Activated naive CD8-positive, alpha-beta T cell treated with anti-CD3 and anti-CD28 coated beads for 36 hours (primary cell): ENCODE measurements at places on chromosomes 6 and 20. TPM values are rescaled to one million over a fixed set of nuclear protein-coding genes. Genes with fewer than 3 reads are reported as not detected.

DNA sequence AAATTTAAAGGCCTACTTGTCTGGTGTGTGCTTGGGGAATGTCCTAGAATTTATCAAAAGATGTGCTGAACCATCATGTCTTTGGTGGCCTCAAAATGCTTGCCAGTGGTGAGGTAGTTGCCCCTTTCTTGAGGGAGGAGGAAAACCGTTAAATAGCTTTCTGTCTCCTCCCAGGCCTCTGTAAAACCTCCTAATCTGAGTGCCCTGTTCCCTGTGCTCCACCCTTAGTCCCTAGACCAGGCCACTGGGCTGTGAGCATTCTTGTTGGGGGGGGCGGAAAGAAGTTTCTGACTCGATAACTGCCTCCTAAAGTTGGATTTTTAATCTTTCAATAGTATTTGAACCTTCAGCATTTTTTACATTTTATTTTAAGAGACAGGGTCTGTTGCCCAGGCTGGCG lies 23.1 kb downstream of the JARID2 start:
- DNase-seq = no peak
- H3K27me3 ChIP-seq = no peaks in the 10 kb centered on the region

GRCh38 chr6:112203577-112204349 lies 50.6 kb downstream of the LAMA4 start:
- no peaks in the 10 kb centered on the region for H3K4me1 ChIP-seq
- DNase-seq = no peak
- no peaks in the 10 kb centered on the region for H3K36me3 ChIP-seq
- H3K27me3 ChIP-seq = peaks cover 26% of the 10 kb centered on the region
- H3K27ac ChIP-seq = no peak overlapping the region

DOK5 gene
- 4.1 TPM for total RNA-seq

KHDRBS2 gene
- total RNA-seq = not detected

DNA sequence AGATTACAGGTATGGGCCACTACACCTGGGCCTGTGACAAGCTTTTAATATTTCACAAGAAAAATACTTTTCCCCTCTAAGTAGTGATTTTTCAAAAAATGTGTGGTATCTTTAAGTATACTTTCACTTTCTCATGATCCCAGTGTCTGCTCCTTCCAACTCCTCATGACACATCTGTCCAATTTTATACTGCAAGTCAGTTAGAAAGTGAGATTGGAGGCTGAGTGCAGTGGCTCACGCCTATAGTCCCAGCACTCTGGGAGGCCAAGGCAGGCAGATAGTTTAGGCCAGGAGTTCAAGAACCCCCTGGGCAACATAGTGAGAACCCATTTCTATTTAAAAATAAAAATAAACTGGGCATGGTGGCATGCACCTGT lies 20.2 kb downstream of the PIM1 start:
- peaks cover 61% of the 10 kb centered on the region for H3K4me1 ChIP-seq
- no peak for DNase-seq
- peak overlapping the region; percentile 79 for H3K27ac ChIP-seq
- H3K36me3 ChIP-seq = peaks cover 13% of the 10 kb centered on the region

CDKAL1 gene
- 22.6 TPM for total RNA-seq

GRCh38 chr6:150999576-150999975 lies 134.1 kb downstream of the MTHFD1L start:
- no peak overlapping the region for H3K4me3 ChIP-seq
- no peaks in the 10 kb centered on the region for H3K27me3 ChIP-seq
- DNase-seq = no peak
- no peaks in the 10 kb centered on the region for H3K4me1 ChIP-seq
- peaks cover 21% of the 10 kb centered on the region for H3K36me3 ChIP-seq
- no peak overlapping the region for H3K27ac ChIP-seq

ZBTB2 gene
- 26.8 TPM for total RNA-seq

CST4 gene
- not detected for total RNA-seq

- no peak overlapping the region for H3K4me3 ChIP-seq
- peaks cover 5% of the 10 kb centered on the region for H3K36me3 ChIP-seq
Measured at GRCh38 chr6:157651731-157652490, 171.1 kb upstream of the SNX9 start.

DNA sequence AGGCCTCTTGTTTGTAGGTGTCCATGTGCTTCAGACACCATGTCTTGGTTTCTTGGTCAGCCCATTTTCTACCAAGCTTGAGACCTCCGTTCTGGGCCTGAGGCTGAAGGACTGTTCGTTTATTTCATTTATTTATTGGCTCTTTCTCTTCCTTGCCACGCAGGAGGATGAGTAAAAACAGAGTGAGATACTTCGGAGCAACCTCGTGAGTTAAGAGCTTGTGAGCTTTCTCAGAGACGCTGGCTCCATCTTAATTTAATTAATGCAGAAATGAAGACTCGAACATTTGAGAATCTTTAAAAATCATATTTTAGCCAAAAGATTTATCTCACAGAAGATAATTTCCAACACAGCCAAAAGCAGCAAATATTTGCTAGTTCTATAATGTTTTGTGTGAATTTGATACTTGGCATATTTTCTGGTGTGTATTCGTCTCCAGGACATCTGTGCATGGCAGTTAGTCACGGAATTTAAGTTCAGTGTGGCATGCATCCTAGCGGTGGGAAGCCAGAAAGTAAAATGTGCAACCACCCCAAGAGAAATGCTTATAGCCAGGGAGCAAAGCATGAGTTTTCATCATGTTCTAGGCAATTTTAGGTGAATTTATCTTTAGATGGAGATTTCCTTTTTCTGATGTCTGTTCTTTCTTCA lies 76.0 kb downstream of the THBS2 start:
- no peak overlapping the region for H3K4me3 ChIP-seq
- H3K27me3 ChIP-seq = peaks cover 7% of the 10 kb centered on the region
- H3K4me1 ChIP-seq = no peaks in the 10 kb centered on the region
- no peak for DNase-seq

DNA sequence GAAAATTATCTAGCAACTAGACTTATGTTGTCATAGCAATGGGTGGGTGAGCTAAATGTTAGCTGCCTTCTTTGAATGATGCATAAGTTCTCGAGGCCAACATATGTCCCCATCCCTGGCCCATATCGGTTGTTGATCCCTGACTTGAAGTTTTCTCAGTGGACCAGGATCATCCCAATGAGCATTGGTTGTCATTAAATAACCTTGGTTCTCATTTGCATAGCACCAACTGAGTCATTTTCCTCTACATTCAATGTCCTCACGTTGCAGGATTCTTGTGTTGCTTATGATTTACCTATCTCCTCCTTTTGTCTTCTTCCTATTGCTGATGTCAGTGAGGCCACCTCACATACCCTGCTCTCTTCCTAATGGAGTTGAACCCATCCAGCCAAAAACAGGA lies 12.1 kb upstream of the AHCY start:
- no peaks in the 10 kb centered on the region for H3K36me3 ChIP-seq
- peaks cover 26% of the 10 kb centered on the region for H3K27me3 ChIP-seq
- H3K4me1 ChIP-seq = peaks cover 9% of the 10 kb centered on the region
- no peak overlapping the region for H3K27ac ChIP-seq
- H3K4me3 ChIP-seq = no peak overlapping the region
- DNase-seq = no peak

DNA sequence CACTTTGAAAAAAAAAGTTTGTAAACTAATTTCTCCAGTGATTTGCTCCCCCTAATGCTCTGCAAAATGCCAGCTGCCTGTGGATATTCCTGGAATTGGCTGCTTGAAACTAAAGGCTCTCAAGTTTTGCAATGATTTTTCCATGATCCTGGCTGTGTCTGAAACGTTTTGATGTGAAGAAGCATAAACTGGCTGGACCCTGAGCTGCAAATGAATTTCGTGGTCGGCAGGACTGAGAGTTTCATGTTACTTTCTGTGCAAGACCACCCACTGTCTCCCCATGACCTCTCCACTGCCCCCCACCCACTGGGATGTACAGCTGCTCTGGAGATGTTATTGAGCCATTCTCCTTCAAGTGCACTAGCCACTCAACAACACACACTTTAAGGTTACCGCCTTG lies 171.3 kb upstream of the SSTR4 start:
- H3K36me3 ChIP-seq = no peaks in the 10 kb centered on the region
- no peak overlapping the region for H3K27ac ChIP-seq
- no peak for DNase-seq
- H3K27me3 ChIP-seq = no peaks in the 10 kb centered on the region

GRCh38 chr6:100724696-100725095 lies 156.4 kb downstream of the ASCC3 start:
- no peak overlapping the region for H3K4me3 ChIP-seq
- H3K27ac ChIP-seq = peak overlapping the region; percentile 6
- peaks cover 15% of the 10 kb centered on the region for H3K4me1 ChIP-seq

FOXS1 gene
- not detected for total RNA-seq

HUS1B gene
- 1.0 TPM for total RNA-seq

DNA sequence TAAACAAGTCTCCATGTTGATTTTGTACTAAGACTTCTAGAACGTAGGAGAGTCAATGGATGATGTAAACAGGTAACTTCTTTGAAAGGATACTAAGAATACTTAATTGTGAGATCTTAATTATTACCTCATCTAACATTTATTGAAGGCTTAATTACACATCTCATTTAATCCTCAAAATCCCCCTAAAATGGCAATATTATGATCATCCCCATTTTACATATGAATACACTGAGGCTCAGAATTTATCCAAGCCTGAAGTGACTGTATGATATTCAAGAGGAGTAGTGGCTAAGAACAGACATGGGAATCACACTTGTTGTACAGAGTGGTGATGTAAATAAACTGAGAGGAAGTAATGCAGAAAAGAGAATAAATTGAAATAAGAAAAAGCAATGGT lies 22.9 kb downstream of the NOL7 start:
- DNase-seq = no peak
- no peaks in the 10 kb centered on the region for H3K27me3 ChIP-seq
- H3K36me3 ChIP-seq = peaks cover 43% of the 10 kb centered on the region
- H3K4me1 ChIP-seq = peaks cover 39% of the 10 kb centered on the region
- peak overlapping the region; percentile 61 for H3K27ac ChIP-seq
- H3K4me3 ChIP-seq = no peak overlapping the region

GRCh38 chr20:5596401-5597193 lies 153.6 kb upstream of the SHLD1 start:
- no peak for DNase-seq
- peak overlapping the region; percentile 42 for H3K27ac ChIP-seq
- peaks cover 34% of the 10 kb centered on the region for H3K36me3 ChIP-seq
- H3K4me1 ChIP-seq = peaks cover 57% of the 10 kb centered on the region

DNA sequence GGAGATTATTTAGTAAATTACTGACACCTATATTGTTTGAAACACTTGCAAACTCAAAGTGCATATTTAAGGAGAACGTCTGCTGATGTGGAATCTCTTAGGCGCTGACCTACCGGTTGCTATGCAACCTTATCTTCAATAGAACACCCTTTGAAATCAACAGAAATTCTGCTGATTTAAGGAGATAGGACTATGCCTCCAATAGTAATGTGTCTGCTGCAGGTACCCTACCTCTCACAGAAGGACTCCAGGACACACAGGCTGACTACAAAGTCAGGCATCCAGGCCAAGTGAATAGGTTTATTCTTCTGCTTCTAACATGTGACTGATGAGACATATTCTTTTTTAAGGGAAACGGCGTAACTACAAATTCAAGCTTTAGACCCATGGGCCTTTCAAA lies 311.7 kb downstream of the CBLN4 start:
- H3K27me3 ChIP-seq = no peaks in the 10 kb centered on the region
- no peak overlapping the region for H3K4me3 ChIP-seq
- H3K36me3 ChIP-seq = no peaks in the 10 kb centered on the region
- DNase-seq = no peak

RRAGD gene
- total RNA-seq = 16.0 TPM

GRCh38 chr20:38895098-38895949 lies 30.9 kb upstream of the FAM83D start:
- H3K4me1 ChIP-seq = peaks cover 25% of the 10 kb centered on the region
- H3K4me3 ChIP-seq = no peak overlapping the region
- no peak overlapping the region for H3K27ac ChIP-seq
- DNase-seq = no peak
- no peaks in the 10 kb centered on the region for H3K27me3 ChIP-seq
- H3K36me3 ChIP-seq = peaks cover 20% of the 10 kb centered on the region

- peaks cover 53% of the 10 kb centered on the region for H3K4me1 ChIP-seq
- no peak overlapping the region for H3K27ac ChIP-seq
- peaks cover 93% of the 10 kb centered on the region for H3K27me3 ChIP-seq
- DNase-seq = peak; percentile 52
Measured at GRCh38 chr20:46010491-46011391, 2.0 kb downstream of the MMP9 start.

TMEM244 gene
- total RNA-seq = not detected

DEFB132 gene
- not detected for total RNA-seq

RFX6 gene
- total RNA-seq = not detected

GRCh38 chr6:55250400-55250799 lies 76.1 kb downstream of the HCRTR2 start:
- no peak overlapping the region for H3K27ac ChIP-seq
- H3K4me3 ChIP-seq = no peak overlapping the region

SLC17A2 gene
- not detected for total RNA-seq

DNA sequence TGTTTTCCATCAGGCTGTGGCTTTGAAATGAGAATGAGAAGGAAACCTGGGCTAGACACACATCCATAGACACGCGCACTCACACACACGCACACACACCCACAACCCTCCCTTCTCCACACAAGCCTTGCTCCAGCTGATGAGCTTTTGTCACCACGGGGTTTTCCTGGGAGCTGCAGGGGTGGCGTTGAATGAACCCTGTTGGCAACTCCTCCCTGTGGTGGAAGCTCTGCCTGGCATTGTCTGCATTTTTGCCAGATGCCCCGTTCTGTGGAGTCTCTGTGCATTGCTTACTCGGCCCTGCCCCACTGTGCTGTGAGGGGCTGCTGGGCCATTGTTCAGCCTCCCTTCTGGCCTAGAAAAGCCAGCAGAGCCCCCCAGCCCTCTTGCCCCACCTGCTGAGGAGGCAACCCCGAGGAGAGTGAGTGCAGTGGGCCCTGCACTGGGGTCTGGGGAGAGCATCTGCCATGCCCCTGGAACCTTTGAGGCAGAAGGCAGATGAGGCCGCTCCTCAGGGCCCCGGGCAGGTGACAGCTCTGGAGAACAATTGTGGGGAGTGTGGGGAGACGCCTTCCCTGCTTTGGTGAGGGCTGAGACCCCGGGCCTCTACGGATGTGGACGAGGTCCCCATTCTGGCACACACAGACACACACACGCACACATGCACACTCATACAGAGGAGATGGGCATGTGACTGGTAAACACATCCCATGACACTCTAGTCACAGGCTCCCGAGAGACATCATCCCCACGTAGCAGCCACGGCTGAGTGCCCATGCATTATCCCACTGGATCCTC lies 9.9 kb downstream of the ADIG start:
- no peak overlapping the region for H3K4me3 ChIP-seq
- H3K27me3 ChIP-seq = no peaks in the 10 kb centered on the region
- H3K4me1 ChIP-seq = peaks cover 2% of the 10 kb centered on the region
- no peaks in the 10 kb centered on the region for H3K36me3 ChIP-seq

BPIFB2 gene
- not detected for total RNA-seq

GRCh38 chr20:4014031-4014474 lies 1.3 kb downstream of the RNF24 start:
- H3K27ac ChIP-seq = peak overlapping the region; percentile 54
- peaks cover 5% of the 10 kb centered on the region for H3K36me3 ChIP-seq
- no peak for DNase-seq

DNA sequence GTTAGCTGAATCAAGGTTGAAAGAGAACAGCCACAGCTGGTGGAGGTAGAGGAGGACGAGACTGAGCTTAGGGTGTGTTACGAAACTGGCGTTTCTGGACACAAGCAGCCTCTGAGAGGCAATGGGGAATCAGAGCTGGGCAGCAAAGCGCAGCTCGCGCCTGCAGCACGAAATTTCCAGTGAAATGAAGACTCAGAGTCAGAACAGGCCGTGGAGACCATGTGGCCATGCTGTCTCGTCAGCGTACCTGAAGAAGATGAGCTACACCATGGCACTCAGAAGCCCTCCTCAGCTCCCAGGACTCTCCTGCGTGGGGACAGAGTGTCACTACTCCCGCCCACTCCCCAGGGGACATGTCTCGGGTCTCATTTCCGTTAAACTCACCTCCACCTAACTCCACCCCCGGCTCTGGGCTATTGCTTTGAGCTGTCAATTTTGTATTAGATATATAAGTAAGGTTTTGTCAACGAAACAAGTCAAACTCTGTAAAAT lies 256.9 kb downstream of the ERMARD start:
- H3K27me3 ChIP-seq = peaks cover 6% of the 10 kb centered on the region
- no peak overlapping the region for H3K4me3 ChIP-seq
- no peak for DNase-seq
